ENCODE measurements at places on chromosomes 5 and 9.

GRCh38 chr9:1938675-1939170 is 76.4 kb upstream of the SMARCA2 start:
- no peak for DNase-seq

GRCh38 chr5:14101922-14102321 is 41.2 kb upstream of the TRIO start:
- no peak for DNase-seq

DNA sequence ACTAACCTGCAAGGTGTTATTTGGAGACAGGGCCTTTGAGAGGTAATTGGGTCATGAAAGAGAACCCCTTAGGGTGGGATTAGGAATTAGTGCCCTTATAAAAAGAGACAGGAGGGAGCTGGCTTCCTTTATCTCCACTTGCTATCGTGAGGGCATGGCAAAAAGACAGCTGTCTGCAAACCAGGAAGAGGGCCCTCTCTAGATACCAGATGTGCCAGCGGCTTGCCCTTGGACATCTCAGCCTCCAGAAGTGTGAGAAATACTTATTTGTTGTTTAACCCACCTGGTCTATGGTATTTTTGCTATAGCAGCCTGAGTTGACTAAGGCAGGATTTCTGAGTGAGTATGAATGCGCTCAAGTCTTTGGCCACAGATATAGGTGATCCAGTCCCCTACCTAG is 978 bp upstream of the RGS14 start:
- DNase-seq, result no peak

DNA sequence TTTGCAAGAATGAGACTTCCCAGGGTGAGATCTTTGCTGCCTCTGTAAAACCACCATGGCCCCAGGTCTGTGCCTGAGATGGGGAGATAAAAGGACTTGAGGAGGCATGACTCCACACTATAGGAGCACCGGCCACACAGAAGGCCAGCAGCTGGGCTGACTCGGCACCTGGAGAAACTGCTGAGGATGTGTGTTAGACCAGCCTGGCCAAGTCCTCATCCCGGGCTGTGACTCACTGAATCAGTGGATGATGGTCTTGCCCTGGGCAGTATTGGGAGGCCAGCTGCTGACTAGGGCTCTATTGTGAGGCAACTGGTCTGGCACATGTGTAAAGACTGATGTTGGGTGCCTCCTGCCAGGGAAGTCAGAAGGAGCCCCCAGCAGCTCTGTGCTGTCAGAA is 286.2 kb downstream of the ACTL7B start:
- DNase-seq, result no peak
